ENCODE measurements at places on chromosomes 1 and 21.

DNA sequence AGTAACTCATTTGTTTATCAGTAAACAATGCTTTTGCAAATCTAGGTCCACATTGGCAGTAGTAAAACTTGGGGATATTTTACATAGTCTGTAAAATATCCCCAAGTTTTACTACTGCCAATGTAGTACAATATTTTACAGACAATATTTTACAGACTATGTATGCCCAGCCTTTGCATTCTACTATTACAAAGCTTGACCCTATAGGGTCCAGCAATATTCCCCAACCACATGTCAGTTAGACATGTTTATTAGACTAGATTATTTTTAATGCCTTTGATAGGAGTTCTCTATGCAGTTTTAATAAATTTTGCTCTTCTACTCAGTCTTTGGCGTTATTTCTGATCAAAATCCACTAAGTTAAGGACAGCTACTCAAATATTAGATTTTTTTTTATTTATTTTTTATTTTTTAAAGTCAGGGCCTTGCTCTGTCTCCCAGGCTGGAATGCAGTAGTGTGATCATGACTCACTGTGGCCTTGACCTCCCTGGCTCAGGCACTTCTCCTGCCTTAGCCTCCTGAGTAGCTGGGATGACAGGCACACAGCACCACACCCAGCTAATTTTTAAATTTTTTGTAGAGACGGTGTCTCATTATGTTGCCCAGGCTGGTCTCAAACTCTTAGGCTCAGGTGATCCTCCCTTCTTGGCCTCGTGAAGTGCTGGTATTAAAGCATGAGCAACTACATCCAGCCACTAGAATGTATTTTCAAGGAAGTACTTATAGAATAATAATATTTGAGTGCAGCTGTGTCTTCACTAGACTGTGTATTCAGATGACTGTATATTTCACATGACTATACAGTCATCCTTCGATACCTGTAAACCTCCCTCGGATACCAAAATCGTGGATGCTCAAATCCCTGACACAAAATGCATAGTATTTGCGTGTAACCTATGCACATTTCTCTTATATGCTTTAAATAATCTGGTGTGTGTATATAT, 19.8 kb downstream of the MIER1 start:
- no peak for DNase-seq

GRCh38 chr1:162671664-162672410, 39.6 kb downstream of the DDR2 start:
- no peak for DNase-seq

DNA sequence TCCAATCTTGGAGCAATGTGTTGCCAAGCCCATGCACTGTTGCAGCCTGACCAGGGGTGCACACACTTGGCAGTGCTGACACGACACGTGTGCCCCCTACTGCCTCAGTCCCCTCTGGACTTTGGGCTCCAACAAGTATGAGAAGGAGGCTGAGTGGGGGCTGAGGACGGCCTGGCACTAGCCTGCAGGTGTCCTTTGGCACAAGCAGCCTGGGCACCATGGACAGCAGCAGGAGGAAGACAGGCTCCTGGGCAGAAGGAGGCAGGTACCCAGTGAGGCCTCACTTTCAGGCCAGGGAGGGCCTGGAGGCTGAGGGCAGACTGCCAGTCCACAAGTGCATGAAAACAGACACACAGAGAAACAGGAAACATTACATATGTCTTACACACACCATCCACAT, 1702.9 kb upstream of the B3GALT2 start:
- DNase-seq = no peak

DNA sequence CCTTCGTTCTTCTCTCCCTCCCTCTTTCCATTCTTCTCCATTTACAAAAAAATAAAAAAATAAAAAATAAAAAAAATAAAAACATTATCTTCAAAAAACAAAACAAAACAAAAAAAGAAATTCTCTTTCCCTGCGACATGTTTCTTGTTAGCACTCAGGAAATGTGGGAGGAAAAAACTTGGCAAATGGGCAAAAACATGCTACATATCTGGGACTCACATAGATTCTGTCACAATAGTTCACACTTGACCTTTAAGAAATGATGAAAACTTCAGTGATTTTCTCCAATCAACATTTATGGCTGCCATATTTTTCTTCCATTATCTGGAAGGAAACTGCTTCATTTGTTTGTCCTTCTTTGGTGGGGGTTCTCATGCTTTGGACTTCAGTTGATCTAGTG, 109.3 kb downstream of the PRKAB2 start:
- DNase-seq = no peak

- DNase-seq = no peak
Observed at GRCh38 chr1:35539073-35539823, 18.0 kb downstream of the KIAA0319L start.

All from NCI-H1436 treated with DMSO at 0.1 percent for 48 hours (cell line).